ENCODE measurements at places on chromosomes 6 and 20.
A peak's percentile ranks its signal among the peaks of the same experiment; 100 is the strongest.

DNA sequence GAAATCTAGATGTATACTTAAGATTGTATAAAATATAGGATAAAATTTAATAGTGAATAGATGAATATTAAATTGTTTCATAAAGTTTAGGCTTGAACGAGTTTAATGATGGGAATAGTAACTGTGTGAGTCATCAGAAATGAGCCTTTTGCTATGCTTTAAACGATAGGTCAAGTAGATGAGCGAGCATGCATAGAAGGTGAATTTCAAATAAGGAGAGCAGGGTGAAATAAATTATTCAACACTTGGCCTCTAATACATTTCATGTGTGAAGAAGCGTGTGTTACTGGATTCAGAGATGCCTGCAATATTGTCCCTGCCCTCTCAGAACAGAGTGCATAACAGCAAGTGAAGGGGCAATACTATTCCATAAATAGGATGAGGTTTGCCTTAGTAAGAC is 74.4 kb upstream of the EYA4 start:
- DNase-seq: no peak

DNA sequence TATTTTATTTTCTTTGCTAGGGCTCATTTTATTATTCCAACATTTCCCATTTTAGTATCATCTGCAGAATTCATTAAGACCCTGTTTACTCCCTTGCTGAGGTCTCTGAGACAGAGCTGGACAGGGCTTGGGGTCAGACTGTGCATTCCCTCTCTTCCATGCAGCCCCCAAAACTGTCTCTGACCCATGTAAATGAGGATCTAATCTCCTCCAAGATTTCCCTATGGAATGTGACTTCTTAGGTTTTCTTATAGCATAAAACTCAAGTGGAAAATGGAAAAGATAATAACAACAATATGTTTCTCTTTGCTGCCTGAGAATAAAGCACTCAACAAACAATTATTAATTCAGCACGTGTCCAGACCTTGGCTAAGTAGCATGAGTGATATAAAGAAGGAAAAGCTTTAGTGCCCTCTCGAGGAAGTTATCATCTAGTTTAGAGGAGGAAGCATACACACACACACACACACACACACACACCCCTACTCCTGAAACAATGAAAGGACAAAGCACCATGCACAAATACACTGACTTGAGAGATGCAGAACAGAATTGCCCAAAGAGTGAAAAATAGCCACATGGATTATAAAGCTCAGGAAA is 815.5 kb downstream of the BCKDHB start:
- DNase-seq: no peak

GRCh38 chr6:29887819-29888776 is 54.2 kb upstream of the HLA-A start:
- DNase-seq: peak; percentile 90

- DNase-seq: peak; percentile 57
Measured at GRCh38 chr6:30793521-30794194, 49.3 kb upstream of the IER3 start.

- DNase-seq: no peak
Measured at GRCh38 chr6:28274888-28275287, 6.5 kb upstream of the PGBD1 start.

DNA sequence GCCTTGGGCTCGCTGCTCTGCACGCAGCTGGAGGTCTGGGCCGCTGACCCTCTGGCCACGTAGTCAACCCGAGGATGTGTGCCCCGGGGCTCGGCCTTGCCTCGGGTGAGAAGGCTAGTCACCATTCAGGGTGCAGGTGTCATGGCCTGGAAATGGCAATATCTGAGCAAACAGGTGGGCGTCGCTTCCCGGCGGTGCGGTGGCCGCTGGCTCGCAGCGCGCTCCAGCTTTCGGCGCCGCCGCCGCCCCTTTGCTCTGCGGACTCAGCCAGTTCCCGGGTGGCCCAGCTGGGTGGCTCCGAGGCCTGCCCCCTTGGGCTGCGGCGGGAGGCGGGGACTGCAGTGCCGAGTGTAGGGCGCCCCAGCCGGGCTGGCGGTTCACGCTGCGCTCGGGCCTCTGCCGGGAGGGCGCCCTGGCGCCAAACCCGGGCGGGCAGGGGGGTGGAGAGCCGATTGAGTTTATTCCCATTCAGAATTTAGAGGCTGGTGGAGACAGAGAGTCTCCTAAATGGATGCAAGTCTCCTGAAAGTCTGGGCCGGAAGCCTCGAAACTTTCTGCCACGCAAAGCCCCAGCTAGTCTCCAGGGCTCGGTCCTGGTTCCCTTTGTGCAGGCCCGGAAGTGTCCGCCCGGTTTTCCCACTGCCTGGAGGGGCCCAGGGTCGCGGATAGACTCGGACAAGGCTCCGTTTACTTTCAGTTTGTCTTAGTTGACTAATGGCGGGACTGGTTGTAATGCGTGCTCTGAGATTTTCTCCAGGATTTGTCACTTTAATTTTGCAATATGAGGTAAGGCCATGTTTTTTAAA is 11.3 kb upstream of the TFAP2A start:
- DNase-seq: no peak

DNA sequence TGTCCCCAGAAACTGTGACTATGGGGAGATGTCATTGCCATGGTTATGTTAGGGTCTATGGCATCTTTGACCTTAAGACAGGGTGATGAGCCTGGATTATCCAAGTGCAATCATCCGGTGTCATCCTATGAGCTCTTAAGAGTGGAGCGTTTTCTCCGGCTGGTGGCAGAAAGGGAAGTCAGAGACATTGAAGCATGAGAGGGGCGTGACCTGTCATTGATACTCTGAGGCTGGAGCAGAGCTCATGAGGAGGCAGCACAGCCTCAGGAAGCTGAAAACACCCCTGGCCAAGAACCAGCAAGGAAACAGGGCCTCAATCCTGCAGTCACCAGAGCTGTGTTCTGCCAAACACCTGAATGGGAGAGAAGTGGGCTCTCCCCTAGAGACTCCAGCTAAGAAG is 59.6 kb downstream of the ANKRD60 start:
- DNase-seq: no peak

- no peak for DNase-seq
Measured at GRCh38 chr6:158361961-158362669, 49.9 kb downstream of the TULP4 start.

- peak; percentile 49 for DNase-seq
Measured at GRCh38 chr20:36808317-36809257, 35.0 kb upstream of the DSN1 start.

GRCh38 chr6:13711324-13711732 is 307 bp downstream of the RANBP9 start:
- DNase-seq: no peak

DNA sequence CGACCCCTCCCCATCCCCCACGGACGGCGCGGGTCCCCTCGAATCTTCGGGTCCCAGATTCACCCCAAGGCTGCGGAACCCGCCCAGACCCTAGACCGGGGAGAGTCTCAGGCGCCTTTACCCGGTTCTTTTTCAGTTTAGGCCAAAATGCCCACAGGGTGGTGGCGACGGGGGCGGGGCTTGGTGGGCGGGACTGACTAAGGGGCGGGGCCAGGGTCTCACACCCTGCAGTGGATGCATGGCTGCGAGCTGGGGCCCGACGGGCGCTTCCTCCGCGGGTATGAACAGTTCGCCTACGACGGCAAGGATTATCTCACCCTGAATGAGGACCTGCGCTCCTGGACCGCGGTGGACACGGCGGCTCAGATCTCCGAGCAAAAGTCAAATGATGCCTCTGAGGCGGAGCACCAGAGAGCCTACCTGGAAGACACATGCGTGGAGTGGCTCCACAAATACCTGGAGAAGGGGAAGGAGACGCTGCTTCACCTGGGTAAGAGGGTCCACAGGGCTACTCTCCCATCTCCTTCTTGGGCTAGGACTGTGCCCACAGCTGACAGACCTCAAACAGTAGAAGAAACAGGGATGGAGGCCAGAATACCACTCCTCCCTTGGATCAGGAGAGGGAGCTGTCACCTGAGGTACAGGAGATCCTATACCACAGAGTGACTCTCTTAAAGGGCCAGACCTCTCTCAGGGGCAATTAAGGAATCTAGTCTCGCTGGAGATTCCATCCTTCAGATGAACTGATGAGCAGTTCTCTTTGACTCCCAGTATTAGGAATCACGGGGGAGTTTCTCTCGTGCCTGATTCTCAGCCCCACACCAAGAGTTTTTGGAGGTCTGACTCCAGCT is 942 bp downstream of the HLA-E start:
- peak; percentile 75 for DNase-seq

GRCh38 chr20:44585057-44585963 is 2.9 kb downstream of the PKIG start:
- DNase-seq: no peak

GRCh38 chr20:38831995-38832620 is 26.6 kb downstream of the PPP1R16B start:
- no peak for DNase-seq

DNA sequence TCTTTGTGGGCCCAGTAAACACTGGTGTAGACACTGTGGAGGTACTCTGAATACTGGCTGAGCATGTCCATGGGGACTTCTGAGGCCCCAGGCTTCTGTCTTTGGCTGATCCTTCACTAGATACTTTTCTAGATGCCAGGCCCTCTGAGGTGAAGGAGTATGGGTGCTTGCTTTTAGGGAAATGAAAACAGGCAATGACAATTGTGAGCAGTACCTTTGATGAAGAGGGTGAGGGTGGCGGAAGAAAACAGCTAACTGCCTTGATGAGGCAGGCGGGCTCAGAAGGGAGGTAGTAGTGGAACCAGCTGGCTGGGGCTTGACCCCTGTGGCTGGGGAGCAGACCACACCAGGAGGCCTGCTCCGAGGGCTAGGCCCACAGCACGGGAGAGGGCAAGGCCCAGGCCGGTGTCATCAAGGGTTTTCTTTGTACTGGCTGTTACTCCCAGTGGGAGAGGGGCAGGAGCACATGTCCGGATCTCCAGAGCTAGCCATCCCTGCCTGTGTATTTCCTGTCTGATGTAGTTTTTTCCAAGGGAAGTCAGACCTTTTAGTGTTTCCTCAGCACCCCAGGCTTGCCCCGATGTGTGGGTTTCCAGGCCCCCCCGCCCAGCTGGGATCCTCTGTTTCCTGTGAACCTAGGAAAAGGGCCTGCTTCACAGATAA is 3.9 kb downstream of the PLCG1 start:
- DNase-seq: no peak

- DNase-seq: no peak
Measured at GRCh38 chr6:42269553-42269952, 51.9 kb upstream of the MRPS10 start.
